Adipocyte (in vitro differentiated cells): ENCODE measurements at places on chromosomes 12 and 14.

DNA sequence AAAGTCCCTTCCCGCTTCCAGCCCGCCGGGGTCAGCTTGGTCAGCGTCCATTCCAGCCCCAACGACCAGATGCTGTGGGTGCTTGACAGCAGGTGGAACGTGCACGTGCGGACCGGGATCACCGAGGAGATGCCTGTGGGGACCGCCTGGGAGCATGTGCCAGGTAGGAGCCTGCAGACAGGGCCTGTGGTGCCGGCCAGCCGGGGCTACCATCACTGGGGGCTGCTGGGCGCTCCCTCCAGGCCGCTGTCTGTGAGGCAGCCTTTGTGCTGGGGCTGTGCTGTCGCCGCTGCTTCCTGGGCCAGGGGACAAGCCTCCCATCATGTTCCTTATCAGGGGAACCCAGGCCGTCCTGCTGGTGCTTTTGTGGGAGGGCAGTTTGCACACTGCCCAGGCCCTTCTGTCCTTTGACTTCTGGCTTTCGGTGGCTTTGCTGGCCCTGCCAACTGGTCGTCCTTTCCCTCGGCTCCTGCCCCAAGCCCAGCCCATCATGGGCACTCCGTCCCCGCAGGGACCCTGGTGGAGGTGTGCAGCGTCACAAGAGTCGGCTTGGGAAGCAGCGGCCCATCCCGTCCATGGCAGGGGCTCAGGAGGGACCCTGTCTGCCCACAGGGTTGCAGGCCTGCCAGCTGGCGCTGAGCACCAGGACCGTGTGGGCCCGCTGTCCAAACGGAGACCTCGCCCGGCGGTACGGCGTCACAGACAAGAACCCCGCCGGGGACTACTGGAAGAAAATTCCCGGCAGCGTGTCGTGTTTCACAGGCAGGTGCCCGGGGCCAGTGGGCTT, 12.4 kb downstream of the ANKRD9 start:
- DNase-seq: no peak

GRCh38 chr12:20601668-20602280, 93.4 kb upstream of the SLCO1C1 start:
- peak; percentile 83 for DNase-seq

- no peak for DNase-seq
Measured at GRCh38 chr12:132658149-132658894, 28.8 kb downstream of the POLE start.

- no peak for DNase-seq
Measured at GRCh38 chr14:76998910-76999309, 29.6 kb downstream of the IRF2BPL start.

DNA sequence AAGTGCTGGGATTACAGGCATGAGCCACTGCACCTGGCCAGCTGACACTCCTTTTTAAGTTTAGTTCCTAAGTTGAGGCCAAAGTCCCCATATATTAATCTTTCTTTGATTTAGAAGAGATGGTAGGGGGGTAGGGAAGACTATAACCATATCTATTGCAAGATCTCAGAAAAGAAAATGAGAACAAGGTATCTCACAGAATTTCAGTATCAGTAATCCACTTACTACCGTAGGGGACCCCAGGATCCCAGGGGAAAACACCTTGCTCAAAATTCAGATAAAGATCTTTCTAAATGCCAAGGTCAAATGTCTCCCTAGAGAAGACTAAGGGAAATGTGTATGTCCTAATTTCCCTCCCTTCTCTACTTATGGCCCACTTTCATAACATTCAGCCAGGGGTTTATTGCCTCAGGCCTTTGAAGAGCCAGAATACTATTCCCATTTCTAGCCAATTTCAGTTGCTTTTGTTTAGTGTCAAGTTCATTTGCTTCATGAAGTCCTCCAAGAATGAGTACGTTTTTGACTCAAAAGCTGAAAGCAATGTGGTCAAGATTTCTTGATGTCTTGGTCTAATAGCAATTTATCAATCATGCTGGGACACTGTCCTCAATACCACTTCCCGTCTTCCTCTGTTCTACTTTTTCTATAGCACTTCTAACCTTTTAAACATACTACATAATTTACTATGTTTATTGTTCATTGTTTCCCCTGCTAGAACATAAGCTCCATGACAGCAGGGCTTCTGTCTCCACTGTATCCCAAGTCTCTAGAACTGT, 86.3 kb downstream of the DCAF5 start:
- no peak for DNase-seq

GRCh38 chr14:84237881-84238280, 1292.1 kb upstream of the FLRT2 start:
- no peak for DNase-seq

- DNase-seq: no peak
Measured at GRCh38 chr12:109247831-109248654, 61.0 kb downstream of the FOXN4 start.

GRCh38 chr14:22202313-22202712, 386.7 kb downstream of the DAD1 start:
- no peak for DNase-seq
